ENCODE measurements at places on chromosomes 6 and 20.

DNA sequence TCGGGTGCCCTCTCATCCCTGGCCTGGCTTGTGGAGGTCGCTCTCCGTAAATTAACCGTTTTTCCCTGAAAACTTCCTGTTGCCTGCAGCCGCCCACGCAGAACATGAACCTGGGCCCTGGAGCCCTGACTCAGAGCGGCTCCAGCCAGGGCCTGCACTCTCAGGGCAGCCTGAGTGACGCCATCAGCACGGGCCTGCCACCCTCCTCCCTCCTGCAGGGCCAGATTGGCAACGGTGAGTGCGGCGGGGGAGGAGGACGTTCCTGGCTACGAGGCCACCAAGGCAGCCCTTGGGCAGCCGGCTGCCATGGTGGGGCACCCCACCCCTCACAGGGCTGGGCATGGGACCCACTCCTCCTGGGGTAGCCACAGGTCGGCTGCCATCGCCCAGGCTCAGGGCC is 17.8 kb downstream of the SS18L1 start:
- DNase-seq = no peak

DNA sequence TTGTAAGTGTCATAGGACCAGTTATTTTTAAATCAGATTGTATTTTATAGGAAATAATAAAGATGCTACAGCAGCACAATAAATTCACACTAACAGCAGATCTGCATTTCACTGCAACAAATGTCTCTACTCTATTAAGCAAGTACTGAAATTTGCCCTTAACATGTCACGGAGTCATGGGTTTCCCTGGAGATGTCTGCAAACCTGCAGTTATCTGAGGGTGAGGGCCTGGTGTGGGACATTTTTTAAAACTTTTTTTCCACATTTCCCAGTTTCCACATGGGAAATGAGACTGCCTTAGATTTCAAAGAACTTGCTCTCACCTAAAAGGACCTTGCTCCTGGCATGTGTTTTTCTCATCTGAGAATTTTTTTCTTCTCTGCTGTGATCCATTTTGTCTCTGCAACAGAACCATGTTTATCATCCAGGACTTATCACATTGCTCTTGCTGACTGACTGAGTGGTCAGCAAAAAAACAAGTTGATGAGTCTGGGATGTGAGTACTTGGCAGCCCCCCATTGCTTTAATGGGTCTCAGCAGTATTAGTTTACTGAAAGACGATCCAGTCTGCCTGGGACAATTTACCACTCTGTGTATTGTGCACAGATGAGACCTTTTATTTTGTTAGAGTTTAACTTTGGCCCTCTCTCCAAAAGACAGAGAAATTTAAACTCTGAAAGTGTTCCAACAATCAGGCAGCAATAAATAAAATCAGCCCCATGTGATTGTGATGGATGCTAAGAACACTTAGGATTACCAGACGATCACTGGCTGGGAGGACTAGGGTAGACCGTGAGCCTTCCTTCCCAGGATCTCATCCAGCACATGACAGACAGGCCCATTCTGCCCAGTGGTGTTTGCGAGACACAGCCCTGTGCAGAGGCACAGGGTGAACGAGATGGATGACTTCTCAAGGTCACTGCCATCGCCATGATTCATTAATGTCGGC is 268.8 kb downstream of the BTBD9 start:
- DNase-seq = no peak

DNA sequence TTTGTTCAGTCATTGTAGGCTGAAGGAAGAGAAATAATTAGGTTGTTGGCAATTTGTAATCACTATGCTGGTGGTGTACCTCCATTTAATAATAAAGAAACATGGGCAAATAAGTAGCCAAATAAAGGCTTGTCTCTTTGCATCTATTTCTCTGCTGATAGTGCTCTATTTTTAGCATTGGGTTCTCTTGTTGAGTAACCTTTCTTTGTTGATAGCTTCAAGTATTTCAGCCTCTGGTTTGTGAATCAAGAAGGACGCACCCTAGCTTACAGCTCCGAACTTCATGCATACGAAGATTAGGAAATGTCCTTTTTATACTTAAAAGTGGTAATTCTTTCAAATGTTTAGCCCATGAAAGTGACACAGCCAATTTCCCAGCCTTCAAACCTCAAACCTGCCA is 2.6 kb downstream of the PPP1R14C start:
- no peak for DNase-seq

GRCh38 chr6:122894791-122895190 is 101.2 kb upstream of the CLVS2 start:
- no peak for DNase-seq

DNA sequence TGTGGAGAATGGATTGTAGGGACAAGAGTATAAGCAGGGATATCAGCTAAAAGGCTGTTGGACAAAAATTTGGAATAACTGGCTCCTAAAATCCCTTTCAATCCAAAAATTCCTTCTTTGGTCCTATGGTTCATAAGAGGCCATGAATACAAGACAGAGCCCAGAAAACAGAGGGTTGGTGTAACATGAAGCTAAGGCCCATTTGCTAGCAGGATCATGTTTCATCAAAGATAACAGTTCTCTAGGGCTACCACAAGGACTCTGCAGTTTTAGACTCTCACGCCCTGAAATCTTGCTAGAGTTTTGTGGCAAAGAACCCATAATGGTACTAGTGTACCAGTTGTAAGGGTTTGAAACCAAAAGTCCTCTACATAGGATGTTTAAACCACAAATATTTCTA is 327.8 kb upstream of the TBX18 start:
- DNase-seq = no peak

DNA sequence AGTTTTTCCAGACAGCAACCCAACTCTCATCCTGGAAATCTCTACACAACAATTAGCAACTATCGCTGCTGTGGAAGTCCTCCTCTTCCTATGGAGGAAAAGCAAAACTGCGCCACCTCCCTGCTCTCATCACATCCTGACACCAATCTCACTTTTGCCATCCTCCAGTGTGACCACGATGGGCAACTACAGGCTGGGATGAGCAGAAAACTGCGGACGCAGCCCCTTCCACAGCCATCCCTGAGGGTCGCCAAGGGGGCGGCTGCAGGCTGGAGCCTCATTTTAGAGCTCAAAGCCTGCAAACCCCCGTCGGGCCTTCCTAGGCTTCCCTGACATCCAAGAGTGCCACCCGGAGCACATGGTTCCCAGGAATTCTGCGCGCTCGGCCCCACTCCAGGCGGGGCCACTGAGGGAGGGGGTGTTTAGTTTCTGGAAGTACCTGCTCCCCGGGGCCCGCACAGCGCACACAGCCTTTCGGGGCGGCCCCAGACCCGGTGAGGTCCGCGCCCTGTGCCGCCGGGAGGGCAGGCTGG is 1.2 kb downstream of the TCFL5 start:
- DNase-seq = no peak

DNA sequence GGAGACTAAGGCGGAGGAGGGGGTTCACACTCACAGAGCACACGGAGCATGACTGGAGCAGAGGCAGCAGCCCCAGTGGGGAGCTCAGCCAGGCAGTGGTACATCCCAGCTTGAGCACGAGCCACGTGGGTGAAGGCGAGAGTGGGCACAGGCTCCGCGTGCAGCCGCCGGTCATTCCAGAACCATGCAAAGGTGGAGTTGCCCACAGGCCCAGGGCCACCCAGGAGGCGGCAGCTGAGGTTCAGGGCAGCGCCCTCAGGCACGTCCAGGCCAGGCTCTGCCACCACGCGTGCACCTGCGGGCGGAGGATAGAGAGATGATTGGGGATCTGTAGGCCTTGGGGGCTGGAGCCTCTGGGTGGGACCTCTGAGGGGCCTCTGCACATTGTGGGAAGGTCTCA is 9.5 kb upstream of the ADAM33 start:
- DNase-seq = no peak

GRCh38 chr6:137490006-137490905 is 3.9 kb downstream of the OLIG3 start:
- no peak for DNase-seq

DNA sequence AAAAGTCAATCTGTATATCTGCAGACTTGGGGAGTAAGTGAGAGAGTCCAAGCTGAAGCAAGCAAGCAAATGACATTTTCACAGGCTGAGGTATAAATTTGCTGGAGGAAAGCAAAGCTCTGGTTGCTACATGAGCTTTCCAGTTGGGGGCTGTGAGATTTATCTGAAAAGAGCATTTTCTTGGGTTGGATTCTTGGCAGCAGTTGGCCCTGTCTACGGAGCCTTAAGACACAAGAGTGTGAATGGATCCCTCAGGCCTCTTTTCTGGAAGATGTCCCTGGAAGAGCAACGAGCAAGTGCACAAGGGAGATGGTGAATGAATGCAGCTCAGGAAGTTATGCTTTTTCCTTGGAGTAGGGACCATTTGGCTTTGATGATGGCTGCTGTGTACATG is 30.8 kb downstream of the ISM1 start:
- no peak for DNase-seq

GRCh38 chr6:150128425-150128824 is 14.4 kb upstream of the PPP1R14C start:
- DNase-seq = no peak

DNA sequence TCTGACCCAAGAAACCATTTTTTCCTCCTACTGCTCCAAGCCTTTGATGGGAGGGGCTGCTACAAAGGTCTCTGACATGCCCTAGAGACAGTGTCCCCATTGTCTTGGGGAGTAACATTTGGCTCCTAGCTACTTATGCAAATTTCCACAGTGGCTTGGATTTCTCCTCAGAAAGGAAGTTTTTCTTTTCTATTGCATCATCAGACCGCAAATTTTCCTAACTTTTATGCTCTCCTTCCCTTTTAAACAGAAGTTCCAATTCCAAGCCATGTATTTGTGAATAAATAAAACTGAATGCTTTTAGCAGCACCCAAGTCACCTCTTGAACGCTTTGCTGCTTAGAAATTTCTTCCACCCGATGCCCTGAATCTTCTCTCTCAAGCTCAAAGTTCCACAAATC is 51.0 kb downstream of the SLC22A2 start:
- DNase-seq = no peak

GRCh38 chr20:62508641-62509051 is 32.9 kb upstream of the GATA5 start:
- no peak for DNase-seq

DNA sequence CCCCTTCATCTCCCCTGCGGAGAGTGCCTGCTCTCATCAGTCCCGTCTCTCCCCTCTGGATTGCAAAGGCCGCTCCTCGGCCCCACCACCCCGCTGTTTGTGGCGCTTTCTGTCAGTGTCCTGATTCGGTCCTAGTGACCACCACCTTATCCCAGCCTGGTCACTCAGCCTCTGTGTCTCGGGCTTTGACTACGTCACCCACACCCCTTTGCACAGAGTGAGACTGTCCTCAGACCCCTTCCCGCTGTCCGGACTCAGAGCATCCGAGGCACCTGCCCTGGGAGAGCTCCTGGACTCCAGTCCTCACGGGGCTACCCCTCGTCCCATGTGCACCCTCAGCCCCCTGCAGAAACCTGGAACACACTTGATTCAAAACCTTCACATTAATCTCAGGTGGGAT is 380.2 kb downstream of the TAF4 start:
- DNase-seq = no peak

DNA sequence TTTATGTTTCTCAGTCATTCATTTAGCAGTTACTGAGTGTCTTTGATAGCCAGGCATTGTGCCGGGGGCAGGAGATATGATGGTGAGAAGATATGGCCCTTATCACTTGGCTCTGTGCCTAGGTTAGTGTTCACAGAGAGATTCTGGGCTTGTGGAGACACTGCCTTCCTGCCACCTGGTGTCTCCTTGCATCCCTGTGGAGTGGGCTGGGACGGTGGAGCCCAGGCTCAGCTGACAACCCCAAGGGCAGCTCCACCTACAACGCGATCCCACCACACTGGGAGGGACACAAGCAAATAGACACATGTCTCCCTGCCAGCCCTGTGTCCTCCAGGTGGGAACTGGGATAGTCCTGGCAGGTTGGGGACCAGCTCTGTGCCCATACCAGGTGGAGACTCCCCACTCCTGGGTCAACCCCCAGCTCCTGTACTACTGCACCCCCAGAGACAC is 30.3 kb upstream of the VEGFA start:
- DNase-seq = no peak

DNA sequence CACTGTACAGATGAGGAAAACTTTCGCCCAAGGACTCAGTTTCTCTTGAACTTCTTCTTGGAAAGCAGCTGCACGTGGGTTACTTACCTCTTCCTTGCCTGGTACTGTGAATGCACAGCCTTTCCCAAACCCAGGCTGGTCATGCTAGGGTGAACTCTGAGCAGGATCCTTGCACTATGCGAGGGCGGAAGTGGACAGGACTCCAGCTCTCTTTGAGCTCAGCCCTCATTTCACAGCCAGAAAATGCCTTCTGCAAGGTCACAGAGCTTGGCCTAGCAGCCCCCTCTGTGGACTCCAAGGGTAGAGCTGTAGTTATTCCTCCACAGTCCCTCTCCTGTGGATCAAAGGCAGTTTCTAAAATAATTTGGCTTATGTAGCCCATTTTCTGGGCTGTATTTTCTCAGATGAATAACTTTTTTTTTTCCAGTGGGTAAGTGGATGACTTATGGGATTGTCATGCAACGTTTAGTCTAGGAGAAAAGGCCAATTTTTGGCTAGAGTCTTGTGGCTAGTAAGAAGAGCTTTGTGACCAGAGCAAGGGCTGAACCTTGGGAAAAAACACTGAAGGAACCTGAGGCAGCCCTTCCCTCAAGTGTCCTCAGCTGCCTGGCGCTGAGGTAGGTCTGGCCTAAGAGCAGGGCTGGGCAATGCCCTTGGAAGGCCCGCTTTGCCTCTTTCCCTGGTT is 172.7 kb downstream of the SCP2D1 start:
- DNase-seq = no peak

DNA sequence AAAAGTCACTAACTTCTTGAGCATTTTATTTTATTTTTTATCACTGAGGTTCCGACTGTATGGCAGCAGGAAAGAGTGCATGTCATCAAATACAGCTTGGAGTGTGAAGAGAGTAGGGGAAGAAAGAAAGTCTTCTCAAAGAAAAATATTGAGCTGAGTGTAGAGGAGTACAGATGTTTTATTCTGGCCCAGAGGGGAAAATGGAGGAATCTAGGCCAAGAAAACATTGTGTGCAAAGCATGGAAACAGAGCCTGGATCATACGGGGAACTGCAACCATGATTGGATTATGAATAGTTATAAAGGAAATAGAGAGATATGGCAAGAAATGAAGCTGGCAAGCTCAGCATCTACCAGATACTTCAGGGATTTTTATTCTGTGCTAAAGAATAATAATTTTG is 104.2 kb upstream of the SCGN start:
- DNase-seq = no peak

- DNase-seq = no peak
Observed at GRCh38 chr6:77707603-77708002, 54.8 kb downstream of the MEI4 start.

- peak; percentile 65 for DNase-seq
Observed at GRCh38 chr6:36962874-36963273, 8.3 kb downstream of the PI16 start.

- no peak for DNase-seq
Observed at GRCh38 chr6:153564803-153565202, 433.7 kb upstream of the RGS17 start.

GRCh38 chr6:25481267-25481666 is 170.7 kb upstream of the SCGN start:
- no peak for DNase-seq

DNA sequence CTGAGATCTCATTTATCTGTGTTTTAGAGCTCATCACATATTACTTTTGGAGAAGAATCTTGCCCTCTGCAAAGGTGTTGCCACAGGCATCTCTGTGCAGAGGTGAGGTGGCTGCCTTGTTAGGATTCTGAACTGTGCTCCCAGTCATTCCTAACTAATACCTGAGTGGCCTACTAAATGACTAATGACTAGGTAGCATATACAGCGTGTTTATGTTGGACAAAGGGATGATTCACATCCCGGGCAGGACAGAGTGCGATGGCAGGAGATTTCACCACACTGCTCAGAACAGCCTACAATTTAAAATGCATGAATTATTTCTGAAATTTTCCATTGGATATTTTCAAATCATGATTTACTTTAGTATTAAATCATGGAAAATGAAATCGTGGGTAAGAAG is 23.1 kb upstream of the CGA start:
- no peak for DNase-seq

GRCh38 chr20:692044-692443 is 16.4 kb upstream of the SCRT2 start:
- no peak for DNase-seq
